ENCODE measurements at places on chromosomes 16 and 17.

DNA sequence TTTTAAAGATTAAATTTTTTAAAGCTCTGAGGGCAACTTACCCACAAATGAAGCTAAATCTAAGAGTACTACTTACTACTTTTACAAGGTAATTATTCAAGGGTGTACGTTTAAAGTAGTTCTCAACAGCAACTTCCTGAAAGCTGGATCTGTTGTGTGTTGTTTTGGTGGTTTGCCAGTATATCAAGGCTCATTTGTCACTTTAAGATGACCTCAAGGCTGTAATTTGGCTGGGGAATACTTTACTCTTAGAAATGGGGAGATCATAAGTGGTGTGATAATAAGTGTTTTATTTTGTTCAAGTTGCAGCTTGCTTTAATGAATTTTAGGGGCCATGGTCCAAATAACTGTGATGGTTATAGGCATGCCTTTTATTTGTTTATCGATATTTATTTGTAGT is 30.4 kb downstream of the AP2B1 start:
- no peak for DNase-seq

- DNase-seq, result no peak
These were observed 8.2 kb upstream of the CCL2 start for GRCh38 chr17:34246881-34247280.

DNA sequence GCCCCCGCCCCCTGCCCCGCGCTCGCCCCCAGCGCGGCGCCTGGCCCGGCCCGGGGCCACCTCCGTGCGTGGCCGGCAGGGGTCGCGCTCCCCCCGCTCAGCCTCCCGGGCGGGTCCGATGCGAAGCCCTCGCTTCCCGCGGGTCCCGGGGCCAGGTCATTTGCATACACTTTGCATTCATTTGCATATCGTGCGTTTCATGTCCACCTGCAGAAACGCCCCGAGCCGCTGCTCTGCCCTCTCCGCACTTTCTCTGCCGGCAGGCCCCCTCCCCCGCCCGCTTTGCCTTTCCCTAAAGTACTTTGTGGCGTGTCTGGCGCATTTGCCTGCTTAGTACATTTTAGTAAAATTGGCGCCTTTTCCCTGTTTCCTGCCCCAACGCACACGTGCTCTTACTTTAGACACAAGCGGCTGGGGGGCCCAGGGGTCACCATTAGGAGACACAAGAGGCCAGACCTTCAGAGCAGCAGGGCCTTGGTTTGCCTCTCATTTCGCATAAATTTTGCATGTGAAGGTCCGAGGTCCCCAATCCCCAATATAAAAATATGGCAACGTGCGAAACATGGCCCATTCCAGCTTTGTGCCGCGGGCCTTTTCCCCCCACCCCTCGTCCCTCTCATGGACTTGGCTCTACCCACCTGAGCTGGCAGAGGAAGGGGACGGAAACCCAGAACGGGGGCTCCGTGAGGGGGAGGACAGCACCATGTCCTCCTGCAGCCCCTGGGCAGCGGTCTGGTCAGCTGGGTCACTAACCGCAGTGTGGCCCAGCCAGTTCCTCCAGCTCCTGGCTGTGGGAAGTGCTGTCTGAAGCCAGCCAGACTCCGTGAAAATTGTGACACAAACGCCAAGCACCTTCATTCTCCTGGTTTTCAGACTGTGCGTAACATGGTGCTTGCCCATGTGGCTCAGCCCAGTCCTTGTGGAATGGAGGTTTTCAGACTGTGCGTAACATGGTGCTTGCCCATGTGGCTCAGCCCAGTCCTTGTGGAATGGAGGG is 34.8 kb downstream of the CBFA2T3 start:
- no peak for DNase-seq

GRCh38 chr16:88377961-88378360 is 4.8 kb upstream of the ZNF469 start:
- DNase-seq, result no peak

DNA sequence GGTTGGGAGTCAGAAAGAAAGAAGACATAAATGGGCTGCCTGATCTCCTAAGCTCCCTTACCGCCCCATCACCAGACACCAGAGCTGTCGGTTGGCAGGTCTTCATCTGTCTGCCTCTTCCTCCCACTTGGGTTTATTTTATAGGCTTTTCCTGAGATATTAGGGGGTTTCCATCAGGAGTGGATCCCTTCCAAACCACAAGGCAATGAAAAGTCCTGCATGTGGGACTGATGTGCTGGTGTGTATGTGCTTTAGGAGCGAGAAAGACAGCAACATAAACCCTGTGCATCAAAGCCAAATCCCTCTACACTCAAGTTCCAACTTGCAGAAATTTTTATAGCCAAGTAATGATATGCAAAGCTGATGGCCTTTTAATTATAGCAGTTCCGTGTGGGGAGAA is 389.5 kb downstream of the SLC39A11 start:
- no peak for DNase-seq

DNA sequence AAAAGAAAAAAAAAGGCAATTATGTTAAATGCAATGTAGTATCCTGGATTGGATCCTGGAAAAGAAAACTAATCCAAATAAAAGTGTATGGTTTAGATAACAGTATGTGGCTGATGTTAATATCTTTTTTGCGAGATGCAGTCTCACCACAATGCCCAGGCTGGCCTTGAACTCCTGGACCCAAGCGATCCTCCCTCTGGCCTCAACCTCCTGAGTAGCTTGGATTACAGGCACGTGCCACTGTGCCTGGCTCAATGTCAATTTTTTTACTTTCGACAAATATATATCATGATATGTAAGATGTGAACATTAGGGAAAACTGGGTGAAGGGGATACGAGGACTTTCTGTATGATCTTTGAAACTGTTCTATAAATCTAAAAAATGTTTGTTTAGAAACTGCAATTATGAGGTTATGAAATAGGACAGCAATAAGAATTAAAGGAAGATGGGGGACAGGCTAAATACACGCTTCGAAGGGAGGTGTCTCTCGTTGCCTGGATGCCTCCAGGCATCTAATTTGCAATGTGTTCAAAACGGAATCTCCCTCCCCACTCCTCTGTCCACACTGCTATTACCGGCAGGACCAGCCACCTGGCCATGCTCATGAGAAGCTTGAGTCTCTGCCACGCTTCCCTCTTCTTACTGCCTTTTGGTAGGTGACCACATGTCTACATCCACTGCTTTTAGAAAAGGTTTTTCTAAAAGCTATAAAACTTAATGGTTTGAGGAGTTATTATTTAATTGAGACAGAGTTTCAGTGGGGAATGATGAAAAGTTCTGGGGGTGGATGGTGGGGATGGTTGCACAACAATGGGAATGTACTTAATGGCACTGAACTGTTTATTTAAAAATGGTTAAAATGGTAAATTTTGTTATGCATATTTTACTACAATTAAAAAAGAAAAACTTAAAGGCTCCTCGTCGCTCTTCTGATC is 15.2 kb downstream of the UBE2O start:
- no peak for DNase-seq

DNA sequence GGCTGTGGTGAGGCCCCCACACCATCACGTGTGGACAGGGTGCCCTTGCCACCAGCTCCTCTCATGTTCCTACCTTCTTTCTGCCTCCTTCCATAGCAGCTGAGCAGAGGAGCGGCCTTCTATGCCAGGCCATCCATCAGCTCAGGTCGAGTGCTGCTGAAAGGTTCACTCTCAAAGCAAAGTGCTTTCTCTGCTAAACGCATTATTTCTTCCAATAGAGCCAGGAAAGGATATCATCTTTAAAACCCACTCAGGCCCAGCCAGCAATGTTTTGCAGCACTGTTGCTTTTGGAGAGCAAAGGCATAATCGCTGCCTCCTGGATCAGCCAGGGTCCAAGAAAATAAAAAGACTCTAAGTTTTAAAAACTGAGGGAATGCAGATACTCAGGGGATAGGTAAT is 54.9 kb upstream of the GPRC5B start:
- no peak for DNase-seq

GRCh38 chr17:1793447-1793806 is 31.6 kb downstream of the SERPINF1 start:
- no peak for DNase-seq

DNA sequence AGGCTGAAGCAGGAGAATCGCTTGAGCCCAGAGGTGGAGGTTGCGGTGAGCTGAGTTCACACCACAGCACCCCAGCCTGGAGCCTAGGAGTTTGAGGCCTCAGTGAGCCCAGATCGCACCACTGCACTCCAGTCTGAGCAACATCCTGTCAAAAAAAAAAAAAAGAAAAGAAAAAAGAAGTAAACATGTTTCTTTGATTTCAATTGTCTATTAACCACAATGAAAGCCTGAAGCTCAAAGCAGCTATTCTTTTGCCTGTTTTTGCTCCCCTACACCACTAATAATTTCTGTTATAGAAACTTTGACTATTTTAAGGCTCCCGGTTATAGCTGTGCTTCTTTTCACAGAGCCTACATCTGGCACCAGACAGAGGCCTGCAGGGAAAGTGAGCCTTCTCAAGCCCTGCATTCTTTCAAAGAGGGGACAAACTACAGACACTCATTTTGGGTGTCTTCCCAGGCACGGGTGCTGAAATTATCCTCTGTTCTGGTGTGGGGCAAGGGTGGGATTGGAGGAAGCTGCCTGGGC is 14.2 kb upstream of the SLC52A1 start:
- DNase-seq, result no peak

DNA sequence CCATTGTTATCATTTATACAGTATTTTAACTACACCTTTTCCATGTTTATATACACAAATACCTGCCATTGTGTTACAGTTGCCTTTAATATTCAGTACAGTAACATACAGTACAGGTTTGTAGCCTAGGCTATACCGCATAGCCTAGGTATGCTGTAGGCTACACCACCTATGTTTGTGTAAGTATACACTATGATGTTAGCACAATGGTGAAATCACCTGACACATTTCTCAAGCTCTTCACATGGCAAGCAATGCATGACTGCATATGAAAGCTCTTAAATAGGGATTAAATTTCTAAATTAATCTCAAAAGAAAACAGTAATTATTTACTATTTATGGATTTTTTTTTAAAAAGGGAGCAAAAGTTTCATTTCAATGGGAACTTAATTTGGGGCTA is 12.0 kb downstream of the LRRC37B start:
- no peak for DNase-seq

DNA sequence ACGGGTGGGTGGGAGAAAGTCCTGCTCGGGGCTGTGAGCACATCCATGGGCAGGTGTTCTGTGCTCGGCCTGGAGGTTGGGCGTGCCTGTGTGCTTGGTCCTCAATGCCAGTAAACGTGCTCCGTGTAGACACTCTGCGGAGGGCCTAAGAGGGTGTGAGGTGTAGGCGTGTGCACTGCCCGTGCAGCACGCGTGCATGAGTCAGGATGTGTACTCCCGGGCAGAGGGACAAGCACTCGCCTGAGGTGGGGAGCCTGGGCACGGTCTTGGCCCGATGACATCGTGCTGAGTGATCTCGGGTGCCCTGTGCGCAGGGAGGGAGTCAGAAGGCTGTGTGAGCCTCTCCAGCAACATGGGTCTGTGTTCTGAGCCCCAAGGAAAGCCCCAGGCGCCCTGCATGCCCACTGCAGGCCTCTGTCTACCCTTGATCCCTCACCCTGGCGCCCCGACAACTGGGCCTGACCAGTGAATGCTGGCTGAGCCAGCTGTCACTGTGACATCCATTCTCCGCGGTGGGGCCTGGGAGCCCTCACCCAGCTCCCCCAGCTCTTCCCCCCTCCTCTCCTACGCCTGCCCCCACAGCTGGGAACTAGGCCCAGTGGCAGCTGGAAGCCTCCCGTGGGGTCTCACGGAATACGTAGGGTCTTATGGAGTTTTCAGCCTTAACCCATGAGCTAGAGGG is 23.5 kb upstream of the NXPH3 start:
- no peak for DNase-seq

- no peak for DNase-seq
These were observed 76.0 kb downstream of the LYRM1 start for GRCh38 chr16:20976576-20976975.

DNA sequence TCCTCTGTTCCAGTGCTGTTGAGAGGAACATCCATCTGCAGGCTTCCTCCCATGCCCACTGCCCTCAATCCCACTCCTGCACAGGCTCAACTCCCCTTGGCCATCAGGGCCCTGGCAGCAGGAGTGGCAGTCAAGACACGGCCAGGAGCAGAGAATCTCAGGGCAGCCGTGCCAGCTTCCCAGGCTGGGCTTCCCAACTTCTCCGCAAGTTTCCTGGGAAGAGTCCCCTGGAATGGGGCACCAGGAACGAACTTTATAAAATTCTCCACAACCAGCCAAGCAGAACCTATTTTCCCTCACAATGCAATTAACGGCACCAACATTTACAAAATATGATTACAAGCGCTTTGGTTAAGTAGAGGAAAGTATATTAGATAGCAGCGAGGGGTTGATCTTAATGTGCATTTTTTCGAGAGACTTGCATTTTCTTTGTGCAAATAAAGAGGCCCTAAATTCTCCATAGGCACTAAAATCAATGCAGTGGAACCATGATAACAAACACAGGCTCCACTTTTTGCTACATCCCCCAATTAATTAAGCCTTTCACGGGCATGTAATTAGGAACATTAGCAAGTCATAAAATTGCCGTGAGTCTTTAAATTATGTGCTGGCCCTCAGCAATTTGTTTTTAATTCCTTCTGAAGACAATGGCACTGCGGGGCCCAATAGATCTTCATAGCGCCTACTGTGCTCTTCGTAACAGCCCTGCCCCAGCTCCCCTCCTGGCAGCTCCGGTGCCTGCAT is 99.9 kb upstream of the LHX1 start:
- no peak for DNase-seq

- no peak for DNase-seq
These were observed 8.2 kb downstream of the COTL1 start for GRCh38 chr16:84609563-84610177.

DNA sequence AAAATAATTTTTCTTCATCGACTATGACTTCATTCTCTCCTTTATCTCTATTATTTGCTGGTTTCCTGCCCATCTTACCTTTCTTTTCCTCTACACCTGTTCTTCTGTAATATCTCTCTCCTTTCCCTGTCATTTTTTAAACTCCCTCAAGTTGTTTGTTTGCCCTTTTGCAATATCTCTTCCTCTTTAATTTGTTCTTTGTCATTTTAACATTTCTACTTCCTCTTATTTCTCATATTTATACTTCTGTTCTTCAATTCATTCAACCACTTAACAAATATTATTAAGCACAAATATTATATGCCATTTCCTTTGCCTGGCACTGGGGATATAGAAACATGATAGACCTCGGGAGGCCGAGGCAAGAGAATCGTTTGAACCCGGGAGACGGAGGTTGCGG is 22.6 kb downstream of the MAP3K3 start:
- no peak for DNase-seq

- no peak for DNase-seq
These were observed 911 bp upstream of the ITGA2B start for GRCh38 chr17:44390250-44390870.

GRCh38 chr16:76943921-76944320 is 247.1 kb upstream of the MON1B start:
- peak; percentile 30 for DNase-seq

GRCh38 chr16:54479546-54479945 is 193.0 kb upstream of the IRX3 start:
- no peak for DNase-seq
